Left ventricle myocardium inferior (tissue), 1 donor: ENCODE measurements at places on chromosomes 13 and 19.

GRCh38 chr13:30849611-30850010, 56.5 kb upstream of the MEDAG start:
- no peak for DNase-seq

- DNase-seq = no peak
Observed at GRCh38 chr13:38897521-38897920, 93.1 kb downstream of the STOML3 start.

GRCh38 chr19:38061294-38061693, 154.3 kb downstream of the SIPA1L3 start:
- DNase-seq = no peak

DNA sequence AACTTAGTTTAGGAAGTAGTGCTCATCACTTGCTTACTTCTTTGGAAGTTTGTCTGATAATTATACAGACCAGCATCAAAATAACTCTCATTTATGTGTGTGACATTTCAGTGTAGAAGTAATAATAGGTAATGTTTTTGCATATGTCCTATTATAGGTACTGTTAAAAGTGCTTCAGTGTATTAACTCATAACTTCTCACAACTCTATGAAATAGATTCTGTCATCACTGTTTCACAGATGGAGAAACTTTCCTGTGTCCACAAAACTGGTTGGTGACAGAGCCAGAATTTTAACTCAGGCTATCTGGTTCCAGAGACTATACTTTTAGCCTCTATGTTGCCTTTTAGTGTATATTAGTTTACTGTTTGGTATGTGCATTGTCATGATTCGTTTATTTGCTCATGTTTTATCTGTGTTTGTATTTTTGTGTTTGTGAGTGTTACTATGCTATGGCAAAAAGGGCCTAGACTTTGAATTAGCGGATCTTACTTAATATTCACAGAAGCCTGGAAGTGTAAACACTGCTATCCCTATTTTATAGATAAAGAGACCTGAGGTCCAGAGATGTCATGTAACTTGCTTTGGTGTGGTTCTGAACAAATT, 12.7 kb downstream of the LPAR6 start:
- no peak for DNase-seq

GRCh38 chr13:80340651-80341100, 250 bp downstream of the SPRY2 start:
- no peak for DNase-seq

GRCh38 chr13:95647321-95647720, 2.8 kb upstream of the DZIP1 start:
- no peak for DNase-seq

GRCh38 chr13:114105521-114106225, 26.8 kb downstream of the RASA3 start:
- DNase-seq = no peak
